ENCODE measurements at places on chromosomes 7 and 10.

DNA sequence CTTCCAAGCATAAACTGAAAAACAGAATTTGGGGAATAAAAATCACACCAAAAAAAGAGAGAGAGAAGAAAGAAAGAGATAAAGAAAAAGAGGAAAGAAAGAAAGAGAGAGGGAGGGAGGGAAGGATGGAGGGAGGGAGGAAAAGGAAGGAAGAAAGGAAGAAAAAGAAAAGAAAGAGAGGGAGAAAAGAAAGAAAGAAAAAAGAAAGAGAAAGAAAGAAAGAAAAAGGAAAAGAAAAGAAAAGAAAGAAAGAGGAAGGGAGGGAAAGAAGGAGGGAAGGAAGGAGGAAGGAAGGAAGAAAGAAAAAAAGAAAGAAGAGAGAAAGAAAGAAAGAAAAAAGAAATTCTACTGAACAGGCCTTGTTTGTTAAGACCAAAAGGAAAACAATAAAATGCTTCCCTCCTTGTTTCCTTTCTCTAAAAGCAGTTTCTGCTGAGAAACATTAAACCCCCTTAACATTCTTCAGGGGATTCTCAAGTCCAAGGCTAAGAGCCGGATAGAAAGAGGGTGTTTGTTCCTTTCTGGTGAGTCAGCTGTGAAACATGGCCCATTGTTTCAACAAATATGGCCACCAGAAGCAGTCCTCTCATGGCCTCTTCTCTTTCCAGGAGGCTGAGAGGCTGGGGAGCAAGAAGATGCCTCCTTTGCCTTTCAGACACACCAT, 46.9 kb upstream of the GPAM start:
- DNase-seq, result no peak

- DNase-seq, result no peak
Observed at GRCh38 chr10:74871595-74872382, 45.4 kb downstream of the KAT6B start.

DNA sequence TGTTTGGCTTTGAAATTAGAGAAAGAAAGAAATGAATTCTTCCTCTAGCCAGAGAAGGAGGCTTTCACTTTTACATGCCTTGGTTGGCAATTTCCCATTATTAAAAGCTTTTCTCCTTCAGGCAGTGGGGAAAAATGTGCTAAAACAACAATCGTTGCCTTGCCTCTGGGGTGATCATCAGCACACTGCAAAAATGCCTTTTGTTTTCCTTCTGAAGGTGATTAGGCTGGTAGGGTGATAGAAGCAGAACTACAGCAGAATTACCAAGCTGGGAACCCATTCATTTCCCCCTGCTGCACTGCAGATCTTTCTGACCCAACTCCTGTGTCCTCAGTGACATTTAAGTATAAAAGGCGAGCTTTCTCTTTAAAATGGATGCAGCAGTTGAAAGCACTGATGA, 22.2 kb downstream of the ANK3 start:
- no peak for DNase-seq

GRCh38 chr7:116306409-116307048, 96.2 kb downstream of the TES start:
- no peak for DNase-seq

DNA sequence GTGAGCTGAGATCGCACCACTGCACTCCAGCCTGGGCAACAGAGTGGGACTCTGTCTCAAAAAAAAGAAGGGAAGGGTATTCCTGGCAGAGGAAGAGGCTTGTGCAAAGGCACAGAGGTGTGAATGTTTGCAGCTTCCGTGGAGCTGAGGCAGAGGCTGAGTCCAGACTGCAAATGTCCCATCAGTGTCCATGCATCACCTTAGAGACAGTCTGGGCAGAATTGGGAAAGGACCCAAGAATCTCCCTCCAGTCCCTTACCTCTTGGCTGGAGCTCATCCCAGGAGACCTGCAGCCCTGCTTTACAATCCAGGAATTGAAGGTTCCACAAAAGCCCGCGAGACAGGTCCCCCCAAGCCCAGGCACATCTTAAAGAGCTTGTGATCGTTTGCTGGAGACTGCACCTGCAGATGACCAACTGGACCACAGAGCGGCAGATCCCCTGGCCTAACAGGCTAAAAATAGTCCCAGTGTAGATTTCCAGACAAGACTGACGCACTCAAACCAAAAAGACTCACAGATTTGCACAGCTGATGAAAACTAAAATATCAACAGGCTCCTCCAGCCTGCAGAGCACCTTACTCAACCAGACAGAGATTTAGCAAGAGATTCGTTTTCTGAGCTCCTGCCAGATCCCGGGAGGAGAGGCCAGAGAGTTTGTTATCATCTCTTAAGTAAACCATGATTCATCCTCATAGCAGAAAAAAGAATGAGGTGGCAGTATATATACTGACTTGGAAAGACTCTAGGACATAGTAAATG, 22.9 kb upstream of the NANOS1 start:
- DNase-seq, result peak; percentile 79

- peak; percentile 29 for DNase-seq
Observed at GRCh38 chr7:106127984-106128780, 16.1 kb upstream of the SYPL1 start.

GRCh38 chr7:44063894-44064651, 1.3 kb downstream of the PGAM2 start:
- DNase-seq, result no peak

GRCh38 chr7:67008260-67008659, 11.6 kb downstream of the TYW1 start:
- no peak for DNase-seq

- no peak for DNase-seq
Observed at GRCh38 chr10:100130831-100131230, 49.2 kb upstream of the CPN1 start.

DNA sequence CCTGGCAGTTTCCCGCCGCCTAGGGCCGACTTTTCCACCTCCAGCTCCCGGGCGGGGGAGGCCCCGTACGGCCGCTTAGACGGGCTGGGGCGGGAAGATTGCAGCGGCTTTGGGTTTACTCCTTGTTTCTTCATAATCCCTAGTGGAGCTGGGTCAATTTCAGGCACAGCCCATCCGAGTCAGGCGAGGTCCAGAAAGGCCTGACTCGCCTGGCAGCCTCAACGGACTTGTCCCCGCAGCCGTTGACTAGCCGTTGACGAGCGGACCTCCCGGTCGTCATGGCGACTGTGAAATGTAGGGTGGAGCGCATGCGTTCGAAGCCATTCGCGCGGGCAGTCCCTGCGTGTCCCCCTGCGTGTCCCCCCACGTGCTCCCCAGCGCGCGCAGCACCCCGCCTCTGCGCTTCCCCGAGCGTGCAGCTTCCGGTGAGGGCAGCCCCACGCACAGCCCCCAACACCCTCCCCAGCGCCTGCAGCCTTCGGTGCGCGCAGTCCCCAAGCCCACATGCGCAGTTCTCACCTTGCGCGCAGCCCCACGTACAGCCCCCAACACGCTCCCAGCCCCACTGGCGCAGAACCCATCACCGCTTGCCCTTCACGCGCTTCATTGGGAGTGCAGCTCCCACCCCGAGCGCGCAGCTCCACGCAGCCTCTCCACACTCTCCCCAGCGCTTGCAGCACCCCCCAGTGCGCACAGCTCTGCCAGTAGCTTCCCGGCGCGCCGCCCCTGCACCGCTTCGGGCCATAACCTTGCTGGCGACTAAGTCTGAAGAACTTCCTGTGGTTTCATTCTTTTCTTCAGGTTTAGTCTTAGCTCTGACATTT, 67.8 kb downstream of the TBX20 start:
- no peak for DNase-seq

GRCh38 chr10:58079461-58079860, 188.2 kb downstream of the IPMK start:
- DNase-seq, result no peak

- DNase-seq, result peak; percentile 46
Observed at GRCh38 chr7:67716729-67717128, 720.1 kb downstream of the TYW1 start.

- DNase-seq, result no peak
Observed at GRCh38 chr10:36202881-36203280, 560.8 kb upstream of the FZD8 start.

All from RKO (cell line).